ENCODE measurements at places on chromosomes 1 and 21.
A peak's percentile ranks its signal among the peaks of the same experiment; 100 is the strongest.

GRCh38 chr1:225746361-225747179, 31.1 kb upstream of the SRP9 start:
- no peak for DNase-seq

DNA sequence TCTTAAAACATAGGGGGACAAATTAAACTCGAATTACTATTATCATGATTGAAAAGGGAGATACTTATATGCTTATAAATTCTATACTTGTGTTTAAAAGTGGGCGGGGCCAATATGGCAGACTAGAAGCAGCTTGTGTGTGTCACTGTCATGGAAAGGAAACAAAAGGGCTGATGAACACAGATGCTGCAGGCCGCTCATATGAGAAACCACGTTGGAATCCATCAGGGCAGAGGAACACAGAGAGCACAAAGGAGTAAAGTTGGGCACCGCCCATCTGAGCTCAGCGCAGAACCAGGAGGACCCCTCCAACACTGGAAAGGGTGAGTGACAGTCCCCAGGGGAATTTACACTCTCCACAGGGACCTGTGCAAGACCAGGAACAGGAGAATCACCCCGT, 107.0 kb downstream of the SLC5A9 start:
- DNase-seq: no peak

- DNase-seq: no peak
These were observed 435.1 kb downstream of the PRDM2 start for GRCh38 chr1:14135070-14135469.

- DNase-seq: no peak
These were observed 1.2 kb downstream of the ARHGEF2 start for GRCh38 chr1:155976913-155977689.

- DNase-seq: no peak
These were observed 99.0 kb upstream of the BEND5 start for GRCh38 chr1:48875552-48876329.

DNA sequence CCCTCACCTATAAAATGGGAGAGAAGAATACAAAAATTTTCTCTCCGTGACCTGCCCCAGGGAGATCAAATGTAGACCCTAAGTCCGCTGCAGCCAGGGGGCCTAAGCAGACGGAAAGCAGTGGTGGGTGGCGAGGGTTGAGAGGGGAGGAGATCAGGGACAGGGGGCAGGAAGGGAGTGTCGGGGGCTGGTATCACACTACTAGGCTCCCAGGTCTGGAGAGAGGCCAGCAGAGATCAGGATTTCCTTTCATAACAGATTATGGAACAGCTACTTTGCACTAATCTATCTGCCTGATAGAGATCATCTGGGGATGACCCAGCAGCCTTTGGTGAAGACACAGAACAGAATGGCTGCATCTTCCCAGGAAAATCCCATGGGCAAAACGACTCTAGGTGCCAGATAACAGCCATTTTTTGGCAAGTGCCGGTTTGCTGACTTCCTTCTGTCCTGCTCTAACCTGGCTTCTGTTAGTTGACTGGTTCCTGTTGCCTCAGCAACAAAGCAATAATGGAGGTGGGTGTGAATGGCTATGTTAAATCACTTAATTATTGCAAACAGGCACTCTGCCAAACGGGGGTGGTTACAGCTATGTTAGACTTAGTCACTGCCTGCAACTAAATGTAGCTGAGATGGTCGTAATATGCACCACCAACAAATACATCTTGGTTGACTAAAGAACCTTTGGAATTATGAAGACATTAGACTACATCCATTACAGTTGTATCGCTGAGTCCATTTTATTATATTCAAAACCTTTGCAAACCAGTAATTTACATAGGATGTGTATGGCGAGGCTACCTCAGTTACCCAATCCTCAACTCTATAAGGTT, 30.0 kb upstream of the EPS8L3 start:
- no peak for DNase-seq

- no peak for DNase-seq
These were observed 108.4 kb upstream of the DMRTA2 start for GRCh38 chr1:50531601-50532000.

DNA sequence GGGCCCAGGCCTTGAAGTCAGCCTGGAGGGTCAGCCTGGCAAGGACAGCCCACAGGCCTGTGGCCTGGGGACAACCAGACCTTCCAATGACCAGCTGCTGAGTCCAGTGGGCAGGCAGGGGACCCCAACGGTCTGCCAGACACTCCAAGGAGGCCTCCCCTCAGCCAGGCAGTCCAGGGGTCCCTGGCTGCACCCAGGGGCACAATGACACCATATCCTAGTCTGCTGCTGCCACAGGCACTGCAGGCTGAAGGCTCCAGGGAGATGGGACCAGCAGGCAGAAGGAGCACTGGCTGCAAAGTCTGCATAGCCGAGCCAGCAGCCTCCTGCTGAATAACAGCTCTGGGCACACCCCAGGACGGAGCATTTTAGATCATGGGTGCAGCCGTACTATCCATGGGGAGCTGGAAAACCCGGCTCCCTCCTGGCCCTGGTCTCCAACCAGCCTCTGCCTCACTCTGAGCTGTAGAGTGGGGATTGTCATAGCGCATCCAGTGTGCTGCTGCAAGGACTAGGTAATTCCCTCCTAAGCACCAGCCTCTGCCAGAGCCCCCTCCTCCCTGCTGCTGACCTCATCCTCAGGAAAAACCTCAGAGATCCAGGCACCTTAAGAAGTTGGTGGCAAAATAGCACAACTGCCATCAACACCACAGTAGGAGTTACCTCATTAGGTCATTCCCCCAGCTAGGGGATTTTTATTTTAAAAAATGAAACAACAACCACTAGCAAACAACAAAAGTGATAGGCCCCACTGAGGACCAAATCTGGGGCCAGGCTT, 4.8 kb upstream of the LAPTM5 start:
- DNase-seq: no peak

DNA sequence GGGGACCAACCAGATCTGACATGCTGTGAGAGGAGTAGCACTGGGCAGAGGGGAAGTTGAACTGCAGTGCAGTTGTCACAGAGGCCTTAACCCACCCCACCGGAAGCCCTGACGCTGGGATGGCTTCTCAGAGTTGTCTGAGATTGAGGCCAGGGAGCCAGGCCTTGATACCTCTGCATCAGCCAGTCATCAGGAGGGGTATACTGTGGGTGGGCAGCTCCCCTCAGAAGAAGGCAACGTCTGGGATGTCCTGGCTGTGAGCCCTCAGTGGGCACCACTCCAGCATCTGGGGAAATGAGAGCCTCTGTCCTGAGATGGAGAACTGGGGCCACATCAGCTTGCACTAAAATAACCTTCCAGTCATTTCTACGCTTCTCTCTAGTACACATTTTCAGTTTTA, 47.9 kb upstream of the BCAR3 start:
- DNase-seq: peak; percentile 31

- no peak for DNase-seq
These were observed 70.0 kb downstream of the ALG14 start for GRCh38 chr1:95002540-95003432.

DNA sequence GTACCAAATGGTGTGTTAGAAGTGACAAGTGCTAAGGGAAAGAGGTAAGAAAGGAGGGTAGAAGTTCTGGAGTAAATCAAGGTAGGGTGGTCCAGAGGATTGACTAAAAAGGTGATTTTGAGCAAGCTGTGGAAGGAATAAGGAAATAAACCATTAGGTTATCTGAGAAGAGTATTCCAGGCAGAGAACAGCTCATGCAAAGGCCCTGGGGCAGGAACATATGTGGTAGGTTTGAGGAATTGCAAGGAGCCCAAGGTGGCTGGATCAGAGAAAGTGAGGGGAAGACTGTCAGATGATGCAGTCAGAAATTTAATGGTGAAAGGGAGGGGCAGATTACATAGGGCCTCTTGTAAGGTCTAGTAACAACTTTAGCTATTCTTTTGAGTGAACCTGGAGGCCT, 302.6 kb downstream of the PBX1 start:
- no peak for DNase-seq

- peak; percentile 26 for DNase-seq
These were observed 33.9 kb upstream of the IPO9 start for GRCh38 chr1:201795066-201795465.

- no peak for DNase-seq
These were observed 27.4 kb downstream of the RSPH1 start for GRCh38 chr21:42468491-42469131.

- DNase-seq: no peak
These were observed 35.2 kb upstream of the EXOSC10 start for GRCh38 chr1:11134898-11135266.

DNA sequence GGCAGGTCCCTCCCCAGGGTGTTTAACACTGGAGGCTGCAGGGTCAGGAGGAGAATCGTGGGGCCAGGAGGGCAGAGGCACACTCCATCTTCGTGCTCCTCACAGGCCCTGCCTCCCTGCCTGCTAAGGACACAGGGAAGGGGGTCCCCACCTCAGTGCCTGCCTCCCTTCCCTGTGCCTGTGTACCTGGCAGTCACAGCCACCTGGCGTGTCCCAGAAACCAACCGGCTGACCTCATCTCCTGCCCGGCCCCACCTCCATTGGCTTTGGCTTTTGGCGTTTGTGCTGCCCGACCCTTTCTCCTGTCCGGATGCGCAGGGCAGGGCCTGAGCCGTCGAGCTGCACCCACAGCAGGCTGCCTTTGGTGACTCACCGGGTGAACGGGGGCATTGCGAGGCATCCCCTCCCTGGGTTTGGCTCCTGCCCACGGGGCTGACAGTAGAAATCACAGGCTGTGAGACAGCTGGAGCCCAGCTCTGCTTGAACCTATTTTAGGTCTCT, 623 bp upstream of the BGLAP start:
- DNase-seq: no peak

GRCh38 chr1:6898974-6899539, 113.8 kb downstream of the CAMTA1 start:
- DNase-seq: no peak

DNA sequence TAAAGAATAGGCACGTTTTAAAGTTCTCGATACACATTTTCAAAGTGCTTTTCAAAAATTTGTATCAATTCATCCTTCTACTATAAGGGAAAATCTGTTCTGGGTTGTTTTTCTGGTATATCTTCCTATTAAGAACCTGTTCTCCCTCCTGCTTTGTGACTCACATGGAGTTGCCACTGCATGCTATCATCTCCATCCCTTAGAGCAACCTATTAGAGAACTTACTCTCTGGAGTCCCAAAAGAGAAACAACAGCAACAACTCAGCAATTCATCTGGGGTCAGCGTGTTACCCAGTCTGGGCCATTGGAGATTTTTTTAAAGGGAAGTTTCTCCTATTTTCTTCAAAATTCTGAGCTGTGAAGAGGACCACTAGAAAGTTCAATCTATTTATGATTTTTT, 227.4 kb downstream of the HLX start:
- DNase-seq: no peak

- DNase-seq: no peak
These were observed 292.5 kb upstream of the SNX7 start for GRCh38 chr1:98368995-98369394.

DNA sequence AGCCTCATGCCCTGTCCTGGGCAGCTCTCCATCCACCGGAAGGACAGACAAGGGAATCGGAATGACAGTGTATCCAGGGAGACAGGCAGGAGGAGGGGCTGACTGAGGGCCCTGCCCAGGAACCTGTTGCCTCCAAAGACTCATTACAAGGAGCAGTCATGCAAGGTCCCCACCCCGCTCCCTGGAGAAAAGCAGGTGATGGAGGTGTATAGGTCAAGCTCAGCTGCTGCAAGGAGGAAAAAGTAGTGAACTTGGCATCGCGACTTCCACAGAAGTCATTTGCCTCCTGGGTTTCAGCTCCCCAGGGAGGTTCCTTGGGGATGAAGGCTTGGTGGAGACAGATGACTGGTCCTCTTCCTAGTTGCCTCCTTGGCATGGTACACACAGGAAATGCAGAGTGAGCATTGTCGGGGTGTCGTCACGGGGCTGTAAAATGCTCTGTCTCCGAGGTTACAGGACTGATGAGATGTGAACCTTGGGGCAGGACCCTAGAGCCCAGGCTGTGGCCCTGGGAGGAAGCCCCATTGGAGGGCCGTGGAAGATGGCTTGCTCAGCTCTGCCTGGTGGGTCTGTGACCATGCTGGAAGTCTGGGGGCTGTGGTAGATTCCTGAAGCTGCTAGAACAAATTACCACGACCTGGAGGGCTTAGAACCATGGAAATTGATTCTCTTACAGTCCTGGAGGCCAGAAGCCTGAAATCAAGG, 219.6 kb upstream of the C1orf174 start:
- DNase-seq: no peak

- DNase-seq: no peak
These were observed 27.4 kb upstream of the RC3H1 start for GRCh38 chr1:174049514-174049913.

DNA sequence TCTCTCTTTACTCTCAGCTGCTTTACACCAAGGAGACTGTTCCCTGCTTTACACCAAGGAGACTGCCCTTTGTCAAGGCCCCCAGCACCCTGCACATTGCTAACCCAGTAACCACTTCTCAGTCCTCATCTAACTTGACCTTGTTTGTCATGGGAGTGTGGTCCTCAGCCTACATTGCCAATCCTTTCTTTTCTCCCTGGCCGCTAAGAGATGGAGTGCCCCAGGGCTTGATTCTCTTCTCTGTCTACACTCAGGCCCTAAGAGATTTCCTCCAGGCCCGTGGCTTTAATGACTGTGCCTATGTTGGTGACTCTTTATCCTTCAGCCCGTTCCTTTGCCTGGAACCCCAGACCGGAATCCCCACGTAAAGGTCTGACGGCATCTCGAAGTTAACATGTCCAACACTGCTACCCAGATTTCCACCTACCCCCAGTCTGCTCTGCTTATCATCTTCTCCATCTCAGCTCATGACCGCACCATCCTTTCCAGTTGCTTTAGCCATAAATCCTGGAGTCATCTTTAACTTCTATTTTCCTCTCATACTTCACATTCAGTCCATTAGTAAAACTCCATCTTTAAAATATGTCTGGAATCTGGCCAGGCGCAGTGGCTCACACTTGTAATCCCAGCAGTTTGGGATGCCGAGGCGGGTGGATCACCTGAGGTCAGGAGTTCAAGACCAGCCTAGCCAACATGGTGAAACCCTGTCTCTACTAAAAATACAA, 9.5 kb upstream of the SEMA4A start:
- no peak for DNase-seq

GRCh38 chr1:96715482-96715881, 6.1 kb upstream of the PTBP2 start:
- no peak for DNase-seq

DNA sequence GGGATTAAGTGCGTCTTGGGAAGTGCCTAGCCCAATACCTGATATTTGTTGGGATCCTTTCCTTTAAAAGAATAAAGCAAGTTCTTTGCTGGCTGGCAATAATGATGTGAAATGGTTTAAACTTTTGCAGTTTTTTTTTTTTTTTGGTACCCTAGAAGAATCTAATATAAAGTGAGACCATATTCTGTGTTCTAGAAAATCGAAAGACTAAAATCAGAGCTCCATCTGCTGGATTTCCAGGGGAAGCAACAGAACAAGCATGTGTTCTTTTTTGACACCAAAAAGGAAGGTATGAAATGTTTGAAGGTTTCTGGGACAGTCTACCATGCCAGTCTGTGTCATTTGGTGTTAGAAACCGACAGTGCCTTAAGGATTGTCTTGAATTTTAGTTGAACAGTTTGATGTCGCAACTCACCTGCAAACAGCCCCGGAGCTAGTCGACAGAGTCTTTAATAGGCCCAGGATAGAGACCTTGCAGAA, 6.4 kb downstream of the UTP11 start:
- peak; percentile 60 for DNase-seq

GRCh38 chr21:35470522-35470921, 421.4 kb upstream of the RUNX1 start:
- DNase-seq: no peak
